ENCODE measurements at places on chromosomes 3 and 15.

DNA sequence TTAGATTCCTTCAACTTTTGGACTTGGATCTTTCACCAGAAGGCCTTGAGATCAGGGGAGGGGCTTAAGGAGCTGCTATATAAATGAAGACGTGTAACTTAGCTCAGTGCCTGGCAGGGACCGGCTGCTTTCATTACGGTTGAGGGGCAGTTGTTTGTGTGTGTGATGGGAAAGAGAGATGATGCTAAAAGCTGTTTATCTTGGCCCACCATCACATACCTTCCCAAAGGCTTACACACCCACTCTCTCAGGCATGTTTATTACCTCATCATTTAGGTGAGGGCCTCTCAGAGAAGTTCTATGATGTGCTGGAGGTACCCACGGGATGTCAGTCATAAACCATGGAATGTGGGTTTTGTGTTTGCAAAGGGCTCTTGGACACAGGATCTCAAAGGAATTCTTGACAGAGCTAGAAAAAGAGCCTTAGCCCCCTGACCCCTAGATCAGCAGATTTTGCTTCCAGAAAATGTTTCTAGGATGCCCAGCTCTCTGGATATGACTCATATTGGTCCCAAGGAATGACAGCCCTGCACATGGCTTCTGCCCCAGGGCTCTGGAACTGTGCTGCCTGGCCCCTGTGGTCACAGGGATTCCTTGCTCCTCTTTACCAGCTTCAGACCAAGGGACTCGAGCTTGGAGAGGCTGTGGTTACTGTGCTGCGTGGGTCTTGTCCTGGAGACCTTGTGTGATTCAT, 15.9 kb upstream of the SMAD3 start:
- DNase-seq, result no peak

- DNase-seq, result no peak
Measured at GRCh38 chr15:33083232-33084081, 111.1 kb downstream of the FMN1 start.

GRCh38 chr3:48473617-48473952, 27.0 kb downstream of the ATRIP start:
- no peak for DNase-seq

- DNase-seq, result no peak
Measured at GRCh38 chr3:8736436-8736835, 2.8 kb downstream of the CAV3 start.

GRCh38 chr15:26475554-26475953, 297.3 kb downstream of the GABRB3 start:
- DNase-seq, result no peak

DNA sequence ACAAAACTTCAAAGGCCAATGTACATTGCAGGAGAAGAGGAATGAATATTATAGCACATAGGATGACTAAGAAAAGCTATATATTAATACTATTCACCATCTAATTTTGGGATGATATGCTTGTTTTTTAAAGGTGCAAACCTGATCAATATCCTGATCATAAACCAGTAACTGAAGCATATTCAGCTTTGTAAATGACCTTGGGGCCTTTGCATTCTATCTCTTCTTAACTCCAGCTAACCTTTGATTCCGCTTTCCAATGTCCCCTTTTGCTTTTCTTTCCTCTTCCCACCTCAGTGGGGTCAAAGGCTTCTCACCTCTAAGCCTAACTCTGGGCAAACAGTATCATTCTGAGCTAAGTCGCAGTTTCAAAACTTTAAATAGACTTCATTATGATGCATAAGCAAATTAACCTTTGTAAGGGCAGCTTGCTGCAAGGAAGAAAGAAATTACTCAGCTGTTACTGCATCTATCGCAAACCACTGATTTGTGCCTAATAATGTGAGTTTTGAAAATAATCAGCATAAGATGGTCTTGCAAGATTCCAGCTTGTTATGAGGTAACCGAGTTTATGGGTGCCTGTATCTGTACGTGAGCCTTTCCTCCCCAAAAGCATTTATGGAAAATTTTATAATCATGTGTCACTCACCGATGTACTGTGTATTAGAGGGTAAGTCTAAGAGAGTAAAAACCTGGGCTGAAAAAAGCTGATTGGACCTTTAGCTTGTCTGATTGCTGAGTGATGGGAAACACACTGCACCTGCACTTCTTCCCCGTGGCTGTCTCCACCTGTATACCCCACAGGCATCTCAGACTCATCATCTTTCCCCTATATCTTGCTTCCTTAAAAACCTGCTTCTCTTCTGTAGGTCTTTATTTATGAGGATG, 116.8 kb downstream of the TPRG1 start:
- no peak for DNase-seq

GRCh38 chr3:21894459-21895340, 143.7 kb upstream of the ZNF385D start:
- DNase-seq, result no peak

- DNase-seq, result no peak
Measured at GRCh38 chr15:101647251-101647650, 4.9 kb downstream of the TM2D3 start.

DNA sequence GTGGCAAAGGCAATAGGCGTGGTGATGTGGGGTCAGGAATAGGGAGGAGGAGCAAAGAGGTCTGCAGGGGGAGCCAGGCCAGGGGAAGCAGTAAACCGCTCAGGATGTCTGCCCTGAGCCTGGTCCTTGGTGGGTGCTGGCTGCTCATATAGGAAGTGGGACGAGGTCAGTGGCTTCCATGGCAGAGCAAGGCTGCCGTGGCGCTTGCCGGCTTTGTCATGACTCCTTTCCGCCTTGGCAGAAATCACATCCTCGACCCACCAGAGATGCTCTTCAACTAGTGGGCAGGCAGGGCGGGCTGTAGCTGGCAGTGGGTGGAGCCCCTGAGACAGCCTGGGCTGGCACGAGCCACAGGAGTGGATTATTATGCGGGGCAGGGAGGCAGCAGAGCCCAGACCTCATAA, 13.1 kb upstream of the SKOR1 start:
- no peak for DNase-seq

DNA sequence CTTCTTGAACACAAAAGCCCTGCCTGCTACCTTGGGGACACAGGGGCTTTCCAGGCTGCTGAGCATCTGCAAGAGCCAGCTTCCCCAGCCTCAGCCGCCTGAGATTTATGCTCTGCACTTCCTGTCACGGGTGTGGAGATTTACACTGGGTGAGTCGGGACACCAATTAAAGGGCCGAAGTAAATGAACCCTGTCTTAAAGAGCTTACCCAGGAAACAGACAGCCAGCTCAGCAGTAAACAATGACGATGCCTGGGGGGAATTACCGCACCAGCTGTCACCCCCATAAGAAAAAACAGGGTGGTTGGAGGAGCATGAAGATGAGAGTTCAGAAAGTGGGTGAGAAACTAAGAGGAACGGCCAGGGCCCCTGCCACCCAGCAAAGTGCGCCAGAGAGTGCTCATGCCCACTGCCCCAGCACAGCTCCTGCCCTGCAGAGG, 37.5 kb upstream of the IQSEC1 start:
- DNase-seq, result no peak

DNA sequence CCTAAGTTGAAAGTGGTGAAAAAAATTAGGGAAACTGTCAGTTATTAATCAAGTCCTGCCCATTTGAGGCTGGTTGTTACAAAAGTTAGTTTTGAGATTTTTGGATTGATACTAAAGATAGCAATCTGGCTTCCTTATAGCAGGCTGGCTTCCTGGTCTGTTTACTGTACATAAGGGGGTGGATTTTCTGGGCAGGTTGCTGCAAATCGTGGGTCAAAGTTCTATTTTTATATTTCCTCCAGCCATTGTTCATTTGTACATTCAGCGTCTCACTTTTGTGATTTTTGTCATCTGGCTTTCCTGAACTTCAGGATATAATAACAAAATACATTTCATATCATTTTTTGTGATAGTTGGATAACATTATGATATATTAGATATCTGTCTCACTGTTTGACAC, 49.5 kb downstream of the CLDN1 start:
- no peak for DNase-seq

DNA sequence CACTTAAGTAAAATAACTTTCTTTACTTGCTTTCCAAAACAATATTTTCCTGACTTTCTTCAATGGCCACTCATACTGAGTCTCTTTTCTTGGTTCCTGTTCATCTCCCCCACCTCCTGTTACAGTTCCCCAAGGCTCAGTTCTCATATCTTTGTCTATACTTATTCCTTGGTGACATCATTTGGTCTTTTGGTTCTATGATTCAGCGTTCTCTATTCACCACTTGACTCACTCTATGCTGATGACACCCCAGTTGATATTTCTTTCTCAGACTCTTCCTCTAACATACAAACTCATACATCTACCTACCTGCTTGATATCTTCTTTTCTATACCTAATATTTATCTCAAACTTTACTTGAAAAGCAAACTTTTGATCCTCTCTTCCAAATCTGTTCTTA, 85.0 kb upstream of the P3H2 start:
- DNase-seq, result no peak

- DNase-seq, result no peak
Measured at GRCh38 chr3:141979050-141979671, 102.7 kb downstream of the ATP1B3 start.

- no peak for DNase-seq
Measured at GRCh38 chr3:43005981-43006380, 26.9 kb downstream of the GASK1A start.

Data from hindlimb muscle (tissue), 1 donor.